HuH-7 (cell line): ENCODE measurements at places on chromosomes 11 and 22.

- DNase-seq = no peak
These were observed 1.1 kb downstream of the SLC6A5 start for GRCh38 chr11:20600551-20600950.

DNA sequence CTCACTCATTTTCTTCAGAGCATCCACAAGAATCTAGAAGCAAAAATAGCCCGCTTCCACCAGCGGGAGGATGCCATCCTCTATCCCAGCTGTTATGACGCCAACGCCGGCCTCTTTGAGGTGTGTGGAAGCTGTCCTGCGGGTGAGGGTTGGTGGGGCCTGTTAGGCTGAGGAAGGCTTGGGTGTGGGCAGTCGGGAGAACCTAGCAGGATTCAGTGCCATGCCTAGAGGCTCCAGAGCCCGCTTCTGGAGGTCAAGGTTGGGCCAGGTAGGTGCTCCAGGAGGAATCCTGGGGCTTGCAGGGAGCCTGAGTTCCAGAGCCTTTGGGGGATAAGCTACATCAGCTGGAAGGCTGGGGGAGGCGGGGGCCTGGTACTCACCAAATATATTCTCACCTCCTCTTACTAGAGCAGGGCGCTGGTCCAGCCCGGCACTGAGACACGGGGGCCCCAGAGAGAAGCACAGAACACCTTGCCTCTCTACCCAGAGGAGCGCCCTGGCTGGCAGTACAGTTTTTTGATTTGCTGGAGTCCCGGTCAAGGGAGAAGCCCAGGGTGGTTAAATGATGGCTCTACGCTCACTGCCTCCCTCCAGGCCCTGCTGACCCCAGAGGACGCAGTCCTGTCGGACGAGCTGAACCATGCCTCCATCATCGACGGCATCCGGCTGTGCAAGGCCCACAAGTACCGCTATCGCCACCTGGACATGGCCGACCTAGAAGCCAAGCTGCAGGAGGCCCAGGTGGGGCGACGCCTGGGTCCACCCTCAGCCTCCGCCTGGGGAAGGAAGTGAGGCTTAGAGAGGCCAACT is 5.3 kb downstream of the GCAT start:
- no peak for DNase-seq

GRCh38 chr22:30228509-30229359 is 17.8 kb downstream of the LIF start:
- no peak for DNase-seq

DNA sequence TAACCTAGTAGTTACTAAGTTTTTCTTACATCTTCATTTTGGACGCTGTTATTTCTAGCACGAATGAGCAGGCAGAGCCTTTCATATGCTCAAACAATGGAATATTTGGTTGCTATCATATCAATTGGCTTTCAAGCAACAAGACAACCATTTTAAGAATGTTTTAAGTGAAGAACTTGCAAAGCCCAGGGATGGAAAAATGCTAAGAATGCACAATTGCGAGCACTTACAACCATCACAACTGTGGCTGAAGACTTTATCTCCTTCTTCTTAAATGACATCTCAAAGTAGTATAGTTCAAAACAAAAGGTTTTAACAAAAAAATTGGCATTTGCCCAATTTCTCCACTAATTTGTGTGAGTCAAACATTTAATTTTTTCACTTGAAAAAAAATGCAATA is 8.3 kb upstream of the MMP1 start:
- DNase-seq = no peak

DNA sequence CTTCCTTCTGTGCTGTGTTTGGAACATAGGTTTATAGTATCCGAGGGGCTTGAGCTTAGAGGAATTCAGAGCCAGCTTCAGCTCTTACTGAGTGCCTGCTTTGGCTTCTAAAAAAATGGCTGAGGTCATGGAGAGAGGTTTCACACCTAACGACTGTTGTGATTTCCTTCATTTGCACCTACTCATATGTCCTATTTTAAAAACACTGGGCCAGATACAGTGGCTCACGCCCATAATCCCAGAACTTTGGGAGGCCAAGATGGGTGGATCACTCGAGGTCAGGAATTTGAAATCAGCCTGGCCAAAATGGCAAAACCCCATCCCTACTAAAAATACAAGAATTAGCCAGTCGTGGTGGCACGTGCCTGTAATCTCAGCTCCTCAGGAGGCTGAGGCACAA is 38.3 kb upstream of the SYT13 start:
- DNase-seq = no peak

- DNase-seq = no peak
These were observed 21.6 kb upstream of the EP300 start for GRCh38 chr22:41070665-41071331.

- DNase-seq = no peak
These were observed 3.6 kb upstream of the MB start for GRCh38 chr22:35620624-35621251.

GRCh38 chr11:122153746-122154145 is 37.7 kb upstream of the BLID start:
- no peak for DNase-seq

DNA sequence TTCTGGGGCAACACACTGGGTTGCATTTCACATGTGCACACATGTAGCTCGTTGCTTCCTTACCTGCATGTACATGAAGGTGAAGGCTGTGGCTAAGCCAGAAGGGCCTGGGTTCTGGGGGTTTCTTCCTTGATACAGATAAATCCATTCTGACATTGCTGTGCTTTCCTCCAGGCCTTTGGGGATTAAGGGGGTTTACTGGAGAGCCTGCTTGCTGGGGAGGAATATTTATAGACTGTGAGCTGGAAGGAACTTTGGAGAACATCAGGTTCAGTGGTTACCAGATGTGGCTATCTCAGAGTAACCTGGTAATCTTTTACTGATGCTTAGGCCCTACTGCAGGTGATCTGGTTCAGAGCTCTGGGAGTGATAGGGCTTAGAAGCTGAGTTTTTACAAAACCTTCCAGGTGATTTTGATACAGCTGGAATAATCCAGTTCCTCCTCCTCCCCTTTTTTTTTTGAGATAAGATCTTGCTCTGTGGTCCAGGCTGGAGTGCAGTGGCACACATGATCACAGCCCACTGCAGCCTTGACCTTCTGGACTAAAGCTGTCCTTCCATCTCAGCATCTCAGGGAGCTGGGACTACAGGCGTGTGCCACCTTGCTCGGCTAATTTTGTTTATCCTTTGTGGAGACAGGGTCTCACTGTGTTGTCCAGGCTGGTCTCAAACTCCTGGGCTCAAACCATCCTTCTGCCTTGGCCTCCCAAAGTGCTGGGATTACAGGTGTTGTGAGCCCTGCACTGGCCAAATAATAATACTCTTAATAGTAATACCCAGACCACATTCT is 19.9 kb downstream of the ACO2 start:
- DNase-seq = no peak

DNA sequence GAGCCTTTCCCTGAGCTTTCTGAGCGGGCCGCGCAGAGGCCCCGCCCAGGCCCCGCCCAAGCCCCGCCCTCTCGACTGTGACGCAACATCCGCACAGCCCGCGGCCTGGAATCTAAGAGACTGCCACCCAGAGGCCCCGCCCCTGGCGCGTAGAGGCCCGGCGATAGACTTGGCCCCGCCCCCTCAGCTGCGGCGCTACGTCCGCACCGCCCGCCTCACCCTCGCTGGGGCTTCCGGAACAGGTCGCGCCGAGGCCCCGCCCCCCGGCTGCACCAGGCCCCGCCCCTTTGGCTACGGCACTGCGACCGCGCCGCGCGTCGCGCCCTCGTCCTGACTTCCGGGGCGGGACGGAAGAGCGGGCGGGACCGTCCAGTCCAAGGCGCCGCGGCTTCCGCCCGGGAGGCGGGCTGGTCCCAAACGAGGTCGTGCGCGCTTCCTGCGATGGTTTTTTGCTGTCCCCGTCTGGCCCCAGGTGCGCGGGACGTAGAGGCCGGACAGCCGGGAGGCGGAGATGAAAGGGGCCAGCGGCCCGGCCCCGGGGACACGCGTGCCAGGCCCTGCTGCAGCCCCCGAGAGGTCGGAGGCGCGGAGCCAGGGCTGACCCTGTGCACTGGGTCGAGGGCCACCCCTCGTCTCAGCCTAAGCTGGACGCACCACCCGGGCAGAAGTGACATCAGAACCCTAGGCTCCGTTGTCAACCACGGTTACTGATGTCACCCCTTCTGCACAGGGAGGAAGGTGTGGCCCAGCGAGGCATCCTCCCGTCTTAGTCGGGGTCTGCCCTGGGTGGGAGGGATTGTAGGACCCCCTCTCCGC is 59.0 kb upstream of the WNT7B start:
- peak; percentile 97 for DNase-seq

- DNase-seq = no peak
These were observed 25.9 kb upstream of the CCDC34 start for GRCh38 chr11:27388869-27389268.

- DNase-seq = no peak
These were observed 37.2 kb upstream of the GRAMD1B start for GRCh38 chr11:123392844-123393243.

DNA sequence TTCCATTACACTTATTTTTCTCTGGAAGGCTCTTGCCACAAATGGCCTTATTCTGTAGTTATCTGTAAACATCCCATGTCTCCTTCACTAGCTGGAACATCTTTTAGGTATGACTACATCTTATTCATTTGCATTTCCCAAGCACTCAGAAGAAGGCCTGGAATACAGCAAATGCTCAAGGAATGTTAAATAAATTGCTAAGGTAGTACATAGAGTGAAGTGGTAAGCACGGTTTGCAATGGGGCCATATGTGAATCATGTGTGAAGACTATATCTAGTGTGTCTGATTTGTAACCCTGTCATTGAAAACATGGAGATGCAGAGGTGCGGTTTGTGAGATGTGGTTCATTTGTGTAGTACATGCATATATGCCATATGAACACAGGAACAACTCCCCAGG is 33.5 kb downstream of the GDPD4 start:
- no peak for DNase-seq

GRCh38 chr11:100740440-100740839 is 53.4 kb downstream of the ARHGAP42 start:
- no peak for DNase-seq

DNA sequence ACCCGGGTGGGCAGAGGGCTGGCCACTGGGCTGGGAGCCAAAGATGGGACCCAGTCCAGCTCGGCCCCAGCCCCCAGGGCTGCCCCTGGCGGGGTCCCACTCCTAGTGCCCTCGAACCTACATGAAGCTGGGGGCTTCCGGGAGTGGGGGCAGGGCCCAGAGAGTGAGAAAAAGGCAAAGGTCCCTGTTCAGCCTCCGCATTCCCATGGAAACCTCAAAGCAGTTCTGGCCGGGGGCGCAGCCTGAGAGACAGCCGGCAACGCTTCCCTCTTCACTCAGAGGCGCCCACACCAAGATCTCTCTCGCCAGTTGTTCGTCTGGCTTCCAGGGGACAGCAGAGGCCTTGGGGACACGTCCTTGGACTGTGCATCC is 22.4 kb upstream of the ARHGAP8 start:
- DNase-seq = no peak

DNA sequence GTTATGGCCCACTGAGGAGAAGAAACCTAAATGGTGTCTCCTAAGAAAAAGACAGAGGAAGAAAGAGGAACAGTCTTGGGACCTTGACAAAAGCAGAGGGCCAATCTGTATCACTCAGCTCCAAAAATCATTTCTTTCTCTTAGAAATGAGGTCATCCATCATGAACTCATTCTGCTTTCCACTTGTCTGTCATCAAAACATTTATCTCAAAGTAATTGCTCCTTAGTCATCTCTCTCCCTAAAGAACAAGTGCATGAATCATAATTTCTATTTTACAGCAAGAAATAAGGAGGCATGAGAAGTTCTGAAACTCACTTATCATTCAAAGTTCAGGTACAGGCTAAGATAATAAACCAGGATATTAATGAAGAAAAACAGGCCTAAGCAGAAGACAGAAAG is 375.6 kb downstream of the KCNA4 start:
- DNase-seq = no peak

DNA sequence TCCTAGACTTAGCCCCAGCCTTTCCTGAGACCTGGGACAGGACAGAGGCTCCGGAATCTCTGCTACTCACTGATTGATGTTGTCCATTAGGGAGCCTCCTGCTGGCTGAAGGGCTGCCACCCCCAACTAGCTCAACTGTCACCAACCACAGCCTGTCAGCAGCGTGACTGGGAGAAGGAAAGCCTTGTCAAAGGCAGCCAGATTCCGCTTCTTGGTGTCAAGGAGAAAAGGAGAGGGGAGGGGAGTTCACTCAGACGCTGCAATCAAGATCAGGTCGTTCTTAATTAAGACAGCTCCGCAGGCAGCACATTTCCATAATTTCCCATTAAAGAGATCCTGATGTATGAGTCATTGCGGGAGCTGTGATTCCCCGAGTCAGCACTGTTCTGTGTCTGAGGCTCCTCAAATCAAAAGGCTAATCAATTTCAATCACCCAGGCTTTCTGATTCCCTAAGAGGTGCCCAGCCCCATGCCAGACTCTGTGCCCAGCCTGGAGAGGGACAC is 152.8 kb upstream of the ZBED5 start:
- DNase-seq = peak; percentile 30

DNA sequence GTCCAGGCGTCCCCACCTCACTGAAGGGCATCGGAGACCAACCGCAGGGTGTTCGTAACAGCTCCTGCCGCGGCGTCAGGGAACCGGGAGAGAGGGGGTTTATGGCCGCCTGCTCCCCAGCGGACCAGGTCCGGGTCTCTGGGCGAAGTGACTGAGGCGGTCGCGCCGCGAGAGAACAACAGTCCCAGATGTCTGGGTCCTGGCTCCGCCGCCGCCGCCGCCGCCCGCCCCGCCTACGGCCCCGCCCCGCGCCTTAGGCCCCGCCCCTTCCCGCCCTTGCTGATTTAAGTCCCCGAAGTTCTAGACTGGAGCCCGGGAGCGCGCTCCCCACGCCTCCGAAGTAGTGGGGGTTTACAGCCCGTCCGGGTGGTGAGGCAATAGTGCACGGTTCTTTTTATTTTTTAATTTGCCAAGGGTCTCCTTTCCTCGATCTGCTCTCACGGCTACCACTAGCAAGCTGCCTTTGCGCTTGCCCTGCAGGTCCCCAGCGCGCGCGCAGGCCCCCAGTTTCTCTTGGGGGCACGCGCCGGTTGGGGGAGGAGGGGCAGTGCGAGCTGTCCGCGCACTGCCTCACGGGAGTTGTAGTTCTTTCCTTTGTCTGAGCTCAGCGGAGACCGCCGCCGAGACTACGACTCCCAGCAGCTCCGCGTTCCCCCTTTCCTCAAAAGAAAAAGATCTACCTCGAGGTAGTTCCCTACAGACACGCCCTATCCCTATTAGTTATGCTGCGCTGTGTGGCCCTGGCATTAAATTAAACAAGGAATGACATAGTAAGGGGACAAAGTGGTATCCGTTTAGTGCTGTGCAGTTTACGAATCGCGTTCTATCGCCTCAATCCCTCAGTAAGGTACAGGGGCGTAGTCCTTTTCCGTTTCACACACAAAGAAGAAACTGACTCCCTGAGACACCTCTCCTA is at the start of gene PGM2L1:
PGM2L1 (minus strand) TSS at position 190 of the 916 bp plus-strand sequence. CDS start 272 bp downstream, outside the sequence.
- DNase-seq = peak; percentile 84

DNA sequence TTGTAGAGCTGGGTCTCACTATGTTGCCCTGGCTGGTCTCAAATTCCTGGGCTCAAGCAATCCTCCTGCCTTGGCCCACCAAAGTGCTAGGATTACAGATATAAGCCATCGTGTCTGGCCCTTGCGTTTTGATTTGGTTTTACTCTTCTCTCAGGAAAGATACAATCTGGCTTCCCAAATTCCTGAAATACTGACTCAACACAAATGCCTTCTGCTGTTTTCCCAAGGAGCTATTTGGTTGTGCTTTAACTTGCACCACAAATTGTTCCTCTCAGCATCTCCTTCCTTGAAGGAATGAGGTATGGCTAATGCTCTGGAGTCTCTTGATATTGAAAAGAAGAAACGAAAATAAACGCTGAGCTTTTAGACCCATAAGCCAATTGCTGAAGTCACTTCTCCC is 110.0 kb upstream of the PAX6 start:
- DNase-seq = no peak
